ENCODE measurements at places on chromosomes 1 and 21.

GRCh38 chr21:41647806-41648561 is 118.9 kb downstream of the RIPK4 start:
- DNase-seq: no peak

- no peak for DNase-seq
Observed at GRCh38 chr1:230793463-230793745, 46.2 kb downstream of the CAPN9 start.

GRCh38 chr1:72936151-72936740 is 653.9 kb upstream of the NEGR1 start:
- DNase-seq: no peak

- no peak for DNase-seq
Observed at GRCh38 chr21:45434645-45435217, 29.8 kb downstream of the COL18A1 start.

- DNase-seq: no peak
Observed at GRCh38 chr1:88877382-88877825, 14.0 kb downstream of the GTF2B start.

DNA sequence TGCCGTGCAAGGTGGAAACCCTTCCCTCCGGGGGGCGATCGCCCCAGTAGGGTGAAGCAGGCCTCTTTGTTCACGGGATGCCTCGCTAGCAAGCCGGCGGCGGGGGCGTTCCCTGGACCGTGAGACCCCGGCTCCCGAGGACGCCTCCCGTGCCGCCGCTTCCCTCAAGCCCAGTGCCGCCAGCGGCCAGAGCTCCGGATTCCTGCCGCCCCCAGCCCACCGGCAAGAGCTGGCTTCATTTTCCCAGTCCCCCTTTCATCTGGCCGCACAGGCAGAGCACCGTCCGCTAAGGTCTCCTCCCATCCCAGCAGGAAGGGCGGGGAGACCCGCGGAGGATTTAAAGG is 16.3 kb downstream of the IER5 start:
- DNase-seq: peak; percentile 5

DNA sequence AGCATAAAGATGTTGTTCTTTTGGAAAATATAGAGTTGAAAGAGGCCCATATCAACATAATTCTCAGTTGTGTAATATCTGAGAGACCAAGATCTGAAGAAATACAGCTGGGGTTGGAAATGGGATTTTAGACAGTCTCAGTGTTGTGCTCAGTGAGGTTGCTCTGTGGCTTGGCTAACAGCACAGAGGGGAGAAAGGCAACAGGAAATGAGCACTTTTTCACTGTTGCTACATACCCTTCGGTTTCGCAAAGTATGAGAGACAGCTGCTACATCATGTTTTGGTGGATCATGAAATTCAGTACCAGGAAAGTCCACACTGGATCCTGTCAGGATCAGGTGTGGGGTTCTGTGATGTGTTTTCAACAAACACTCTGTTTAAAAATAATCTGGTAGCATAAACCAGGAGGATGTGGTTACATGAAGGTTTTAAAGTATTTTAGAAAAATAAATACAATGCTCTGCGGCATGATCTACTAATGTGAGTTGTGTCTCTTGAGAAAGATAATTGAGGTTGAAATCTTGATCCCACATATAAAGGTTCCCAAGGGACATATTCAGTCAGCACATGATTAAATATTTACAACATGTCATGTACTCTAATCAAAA is 7.0 kb upstream of the GPR88 start:
- no peak for DNase-seq

- DNase-seq: no peak
Observed at GRCh38 chr1:42418516-42418915, 37.3 kb downstream of the ZMYND12 start.

DNA sequence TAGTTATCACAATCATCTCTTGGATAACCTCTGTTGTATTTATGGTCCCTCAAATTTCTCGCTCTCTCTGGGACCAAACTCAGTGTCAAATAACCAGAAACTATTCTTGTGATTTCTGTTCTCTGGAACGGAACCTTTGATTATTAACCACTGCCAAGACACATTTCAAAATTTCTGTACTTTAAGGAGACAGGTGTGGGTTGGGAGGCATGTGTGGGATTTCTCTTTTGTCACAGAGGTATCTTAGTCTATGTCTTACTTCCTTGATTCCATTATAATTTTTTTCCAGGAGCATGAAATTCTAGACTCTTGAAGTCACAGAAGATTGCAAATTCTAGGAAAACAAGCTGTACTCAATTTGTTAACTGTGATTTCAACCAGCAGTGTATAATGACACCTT is 919.0 kb upstream of the B3GALT2 start:
- DNase-seq: no peak

- no peak for DNase-seq
Observed at GRCh38 chr1:5620997-5621396, 371.2 kb downstream of the NPHP4 start.

GRCh38 chr1:234619071-234619480 is 9.1 kb upstream of the IRF2BP2 start:
- DNase-seq: no peak

DNA sequence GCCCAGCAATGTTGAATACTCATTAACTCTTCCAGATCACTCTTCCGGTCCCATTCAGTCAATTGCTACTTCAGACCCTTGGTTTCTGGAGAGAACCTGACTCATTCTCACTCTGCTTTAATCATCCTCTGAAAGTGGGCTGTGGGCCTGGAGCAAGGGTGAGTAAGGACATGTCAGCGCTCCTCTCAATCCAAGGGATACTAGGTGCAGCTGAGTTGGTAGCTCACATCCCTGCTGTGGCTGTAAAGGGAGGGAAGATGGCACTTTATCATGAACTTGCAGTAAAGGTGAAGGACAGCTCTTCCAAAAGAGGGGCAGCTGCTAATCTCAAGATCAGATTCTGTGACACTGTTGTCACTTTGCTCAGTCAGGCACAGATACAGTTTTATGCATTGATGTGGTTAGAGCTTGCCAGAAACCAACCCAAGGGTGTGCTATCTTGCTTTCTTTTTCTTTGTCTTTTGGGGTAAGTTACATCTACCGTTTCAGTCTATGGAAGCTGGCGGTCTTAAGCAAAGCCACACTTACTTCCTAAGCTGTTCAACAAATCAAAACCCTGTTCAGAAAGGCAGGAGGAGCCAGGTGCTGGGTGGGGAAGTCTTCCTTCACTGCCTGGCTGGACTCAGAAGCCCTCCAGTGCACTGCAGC is 26.5 kb upstream of the NTPCR start:
- no peak for DNase-seq

- no peak for DNase-seq
Observed at GRCh38 chr1:77866296-77866695, 22.1 kb upstream of the NEXN start.

DNA sequence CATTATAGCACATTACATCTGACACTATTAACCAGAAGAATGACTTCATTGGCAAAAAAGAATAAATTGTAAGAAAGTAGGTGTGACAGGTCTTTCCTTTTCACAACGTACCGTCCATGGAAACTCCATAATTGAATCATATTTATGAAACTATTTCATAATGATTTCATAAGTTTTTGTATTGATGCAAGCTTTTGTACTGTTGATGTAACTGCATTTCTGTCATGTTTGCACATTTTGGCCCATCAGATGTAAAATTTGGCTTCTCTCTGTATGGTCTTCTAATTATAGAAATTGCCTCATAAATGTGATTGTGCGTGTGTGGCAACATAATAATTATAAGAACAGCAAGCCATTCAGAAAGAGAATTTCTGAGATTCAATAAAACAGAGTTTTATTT is 180.7 kb upstream of the ZNHIT6 start:
- no peak for DNase-seq

DNA sequence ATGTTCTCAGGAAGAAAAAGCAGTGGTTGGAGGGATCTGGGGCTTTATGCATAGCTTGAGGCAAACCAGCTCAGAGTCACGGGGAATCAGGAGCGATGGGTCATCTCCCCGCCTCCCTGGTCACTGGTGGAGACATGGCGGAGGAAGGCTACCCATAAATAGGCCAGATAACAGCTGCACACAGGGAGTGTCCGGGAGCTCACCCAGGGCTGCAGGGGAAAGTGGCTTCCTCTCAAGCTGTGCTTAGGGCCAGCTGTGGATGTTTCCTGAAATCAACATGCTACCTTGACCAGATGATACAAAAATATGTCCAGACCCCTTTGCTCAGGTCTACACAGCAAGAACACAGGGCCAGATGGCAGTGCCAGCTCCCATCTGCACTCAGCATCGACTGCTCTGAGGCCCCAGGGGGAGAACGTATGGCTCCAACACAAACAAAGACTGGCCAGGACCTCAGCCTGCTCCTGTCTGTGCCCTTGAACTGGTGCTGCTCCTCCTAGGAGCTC is 27.1 kb upstream of the RERE start:
- no peak for DNase-seq

- peak; percentile 28 for DNase-seq
Observed at GRCh38 chr1:175338387-175339135, 146.0 kb upstream of the KIAA0040 start.

DNA sequence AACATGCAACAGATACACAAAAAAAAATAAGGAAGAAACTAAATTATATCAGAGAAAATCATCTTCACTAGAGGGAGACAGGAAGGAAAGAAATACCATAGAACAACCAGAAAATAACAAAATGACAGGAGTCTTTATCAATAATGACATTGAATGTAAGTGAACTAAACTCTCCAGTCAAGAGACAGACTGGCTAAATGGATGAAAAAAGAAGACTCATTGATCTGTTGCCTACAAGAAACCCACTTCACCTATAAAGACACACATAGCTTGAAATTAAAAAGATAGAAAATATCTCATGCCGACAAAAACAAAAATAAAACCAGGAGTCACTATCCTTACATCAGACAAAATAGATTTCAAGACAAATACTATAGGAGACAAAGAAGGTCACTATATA is 593.1 kb upstream of the USP24 start:
- no peak for DNase-seq

- no peak for DNase-seq
Observed at GRCh38 chr1:75725861-75726361, 1.4 kb downstream of the ACADM start.

DNA sequence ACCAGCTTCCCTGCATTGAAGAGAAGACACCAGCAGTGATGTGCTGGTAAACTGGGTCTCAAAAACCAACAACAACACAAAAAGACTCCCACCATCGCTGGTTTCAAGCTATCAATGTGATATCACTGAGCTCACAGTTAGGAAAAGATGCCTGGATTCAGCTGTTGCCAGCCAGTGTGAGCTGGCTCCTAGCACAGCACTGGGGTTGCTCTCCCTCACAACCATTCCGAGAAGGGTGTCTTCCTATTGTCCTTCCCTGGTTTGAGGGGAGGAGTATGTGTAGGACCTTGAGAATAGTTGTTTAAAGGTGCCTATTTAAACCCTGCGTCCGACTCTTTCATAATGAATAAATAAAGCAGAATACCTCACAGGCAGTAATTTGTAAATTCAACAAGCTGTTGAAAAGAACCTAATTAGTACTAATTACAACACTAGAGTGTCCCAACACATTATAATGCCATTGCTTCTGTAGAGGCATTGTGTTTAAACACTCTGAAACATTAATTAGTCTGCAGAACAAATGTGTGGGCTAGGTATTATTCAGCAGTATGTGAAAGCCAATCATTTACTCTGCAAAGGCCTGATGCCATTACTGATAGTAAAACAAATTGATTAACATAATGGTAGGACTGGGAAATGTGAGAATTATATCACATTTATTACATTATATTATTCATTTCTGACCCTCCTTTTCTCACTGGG is 17.2 kb downstream of the NIBAN1 start:
- DNase-seq: no peak

- DNase-seq: no peak
Observed at GRCh38 chr1:5150191-5150590, 495.8 kb downstream of the AJAP1 start.

- peak; percentile 15 for DNase-seq
Observed at GRCh38 chr1:119870917-119871596, 25.3 kb downstream of the ADAM30 start.

DNA sequence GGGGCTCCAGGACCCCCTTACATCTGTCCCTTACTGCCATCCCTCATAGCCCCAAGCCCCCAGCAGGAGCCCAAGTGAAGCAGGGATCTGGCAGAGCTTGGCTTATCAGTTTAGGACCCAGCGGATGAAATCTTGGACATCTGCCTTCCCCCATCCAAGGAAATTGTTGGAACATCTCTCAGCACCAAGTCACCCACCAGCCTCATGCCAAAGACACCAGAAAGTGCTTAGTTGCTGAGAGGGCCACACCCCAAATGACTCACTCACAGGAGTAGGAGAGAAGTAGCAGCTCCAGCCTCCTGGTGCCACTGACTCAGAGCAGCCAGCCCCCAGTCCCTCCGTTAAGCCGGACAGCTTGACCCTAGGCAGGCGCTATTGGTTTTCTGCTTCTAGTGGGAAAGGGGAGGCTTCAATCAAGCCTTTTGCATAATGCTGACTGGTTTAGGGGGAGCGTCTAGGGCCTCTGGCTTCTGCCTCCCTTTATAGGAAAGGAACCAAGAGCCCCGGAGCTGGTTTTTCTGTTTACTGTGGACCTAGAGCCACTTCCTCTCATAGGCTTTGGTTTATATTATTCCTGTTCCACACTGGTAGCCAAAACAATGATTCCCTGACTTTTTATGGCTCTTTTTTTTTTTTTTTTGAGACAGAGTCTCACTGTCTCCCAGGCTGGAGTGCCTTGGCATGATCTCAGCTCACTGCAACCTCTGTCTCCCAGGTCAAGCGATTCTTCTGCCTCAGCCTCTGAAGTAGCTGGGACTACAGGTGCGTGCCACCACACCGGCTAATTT is 114.2 kb upstream of the IPO9 start:
- DNase-seq: no peak

DNA sequence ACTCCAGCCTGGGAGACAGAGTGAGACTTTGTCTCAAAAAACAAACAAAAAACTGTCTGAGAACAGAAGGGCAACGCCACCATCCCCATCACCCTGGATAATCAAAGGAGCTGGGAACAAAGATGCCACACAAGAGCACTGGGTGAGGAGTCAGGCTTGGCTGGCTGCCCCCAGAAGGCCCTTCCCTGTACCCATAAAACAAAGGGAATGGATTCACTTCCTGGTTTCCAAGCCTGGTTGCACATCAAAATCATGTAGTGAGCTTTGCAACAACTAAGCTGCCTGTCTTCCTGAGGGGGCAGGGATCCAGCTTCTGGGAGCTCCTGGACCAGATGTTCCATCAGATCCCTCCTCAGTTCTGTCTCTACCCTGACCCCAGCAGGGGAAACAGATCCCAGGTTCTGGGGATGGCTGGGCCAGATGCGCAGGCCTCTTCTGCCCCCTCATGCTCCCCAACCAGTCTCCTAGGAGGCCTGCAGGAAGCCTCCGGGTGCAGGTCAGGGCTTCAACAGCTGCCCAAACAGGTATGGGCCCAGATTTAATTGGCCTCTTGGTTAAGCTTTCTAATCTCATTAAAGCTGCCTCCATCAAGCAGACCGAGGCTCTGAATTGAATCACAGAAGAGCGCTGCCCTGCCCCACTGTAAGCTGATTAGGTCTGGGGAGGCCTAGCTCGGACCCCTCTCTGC is 97.8 kb downstream of the MRPL37 start:
- DNase-seq: no peak

GRCh38 chr1:67882196-67882958 is 49.1 kb upstream of the GNG12 start:
- DNase-seq: no peak

DNA sequence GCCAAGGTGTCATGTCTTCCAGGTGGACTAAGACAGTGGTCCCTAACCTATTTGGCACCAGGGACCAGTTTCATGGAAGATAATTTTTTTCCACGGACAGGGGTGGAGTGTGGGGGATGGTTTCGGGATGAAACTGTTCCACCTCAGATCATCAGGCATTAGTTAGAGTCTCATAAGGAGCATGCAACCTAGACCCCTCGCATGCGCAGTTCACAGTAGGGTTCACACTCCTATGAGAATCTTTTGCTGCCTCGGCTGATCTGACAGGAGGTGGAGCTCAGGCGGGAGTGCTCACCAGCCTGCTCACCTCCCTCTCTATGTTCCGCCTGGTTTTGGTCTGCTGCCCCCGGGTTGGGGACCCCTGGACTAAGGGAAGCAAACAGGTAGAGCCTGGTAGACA is 30.9 kb downstream of the LGR6 start:
- DNase-seq: no peak

All from stimulated activated CD8-positive, alpha-beta memory T cell treated with anti-CD3 and anti-CD28 coated beads, Interleukin-4, amount 100 ng/mL, for 4 hours (primary cell).